NCI-H774 (cell line): ENCODE measurements at places on chromosomes 1 and 21.

DNA sequence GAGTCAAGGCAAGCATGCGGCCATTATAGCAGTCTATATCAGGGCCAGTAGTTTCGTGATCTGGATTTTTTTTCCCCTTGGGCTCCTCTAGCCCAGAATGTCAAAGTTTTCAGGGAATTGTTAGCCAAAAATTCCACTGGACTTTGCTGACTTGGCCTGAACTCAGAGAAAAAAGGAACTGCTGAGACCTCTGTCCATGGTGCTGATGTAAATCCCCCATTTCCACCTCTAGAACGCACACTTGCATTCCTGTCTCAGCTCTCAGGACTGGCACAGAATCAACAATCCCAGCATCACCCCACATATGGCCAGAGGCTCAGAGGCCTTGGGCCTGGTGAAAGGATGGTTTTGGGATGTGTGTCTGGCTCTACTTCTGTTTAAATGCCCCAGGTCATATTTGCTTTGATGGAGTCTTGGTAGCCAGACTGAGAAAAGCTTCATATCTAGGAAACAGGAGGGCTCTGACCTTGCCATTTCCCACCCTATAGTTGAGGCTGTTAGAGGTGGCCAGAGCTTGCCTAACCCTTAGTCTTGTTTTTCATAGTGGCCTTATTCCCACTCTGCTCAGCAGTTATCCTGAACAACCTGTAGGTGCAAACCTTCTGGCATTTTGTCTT, 16.9 kb upstream of the EFCAB14 start:
- no peak for DNase-seq

- DNase-seq, result no peak
Observed at GRCh38 chr1:29669912-29670311, 433.6 kb downstream of the PTPRU start.

GRCh38 chr1:87137342-87137739, 191.3 kb upstream of the LMO4 start:
- DNase-seq, result no peak

DNA sequence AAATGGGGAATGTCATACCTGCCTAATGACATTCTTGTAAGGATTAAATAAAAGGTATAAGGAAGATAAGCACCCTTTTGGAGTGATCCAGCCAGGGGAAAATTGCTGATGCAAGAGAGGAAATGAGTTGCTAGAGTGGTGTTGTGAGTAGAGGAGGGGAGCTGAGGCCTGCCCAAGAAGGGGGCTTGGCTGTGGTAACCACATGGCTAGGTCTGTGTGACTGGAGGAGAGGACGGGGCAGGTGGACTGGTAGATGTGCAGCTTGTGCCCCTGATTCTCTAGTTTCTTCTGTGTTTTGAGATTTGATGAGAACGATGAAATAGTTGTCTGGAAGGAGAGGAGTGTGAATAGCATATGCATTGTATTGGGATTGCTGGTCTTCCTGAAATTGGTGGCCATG, 6.6 kb downstream of the TXLNA start:
- DNase-seq, result no peak

GRCh38 chr1:12566484-12567287, 51.3 kb downstream of the DHRS3 start:
- no peak for DNase-seq
